ENCODE measurements at places on chromosomes 6 and 20. TPM values are rescaled to one million over a fixed set of nuclear protein-coding genes. Genes with fewer than 3 reads are reported as not detected.

RIN2 gene
- 57.5 TPM for total RNA-seq

TENT5A gene
- total RNA-seq = 2.3 TPM

BPIFB1 gene
- not detected for total RNA-seq

SLC17A2 gene
- not detected for total RNA-seq

TMEM200A gene
- 3.5 TPM for total RNA-seq

MTHFD1L gene
- 66.0 TPM for total RNA-seq

SLC22A2 gene
- total RNA-seq = not detected

MYMX gene
- 11.2 TPM for total RNA-seq

HLA-DRB1 gene
- total RNA-seq = 5.1 TPM

SIRPB2 gene
- 41.5 TPM for total RNA-seq

Measured in endothelial cell (in vitro differentiated cells).